Effector CD4-positive, alpha-beta T cell (primary cell): ENCODE measurements at places on chromosomes 4 and X.

GRCh38 chr4:59966758-59967157 lies 1233.4 kb upstream of the ADGRL3 start:
- DNase-seq, result no peak

- no peak for DNase-seq
Measured at GRCh38 chr4:185346975-185347601, 48.6 kb downstream of the LRP2BP start.

DNA sequence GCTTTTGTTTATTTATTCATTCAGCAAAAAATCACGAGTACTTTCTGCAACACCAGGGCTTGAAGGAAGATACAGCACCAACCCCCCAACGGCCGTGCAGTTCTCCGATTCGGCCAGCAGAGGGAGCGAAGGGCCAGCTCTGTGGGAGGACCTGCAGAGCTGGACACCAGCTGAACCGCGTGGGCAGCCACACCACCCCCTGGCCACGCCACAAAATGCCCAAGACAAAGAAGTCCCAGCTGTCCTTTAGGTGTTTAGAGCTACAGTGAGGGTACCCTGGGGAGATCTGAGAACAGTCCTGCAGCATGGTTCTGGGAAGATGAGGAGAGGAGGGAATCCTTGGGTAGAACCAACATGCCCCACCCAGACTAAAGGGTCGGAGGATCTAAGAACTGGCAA lies 83.1 kb downstream of the RELL1 start:
- DNase-seq, result peak; percentile 62

DNA sequence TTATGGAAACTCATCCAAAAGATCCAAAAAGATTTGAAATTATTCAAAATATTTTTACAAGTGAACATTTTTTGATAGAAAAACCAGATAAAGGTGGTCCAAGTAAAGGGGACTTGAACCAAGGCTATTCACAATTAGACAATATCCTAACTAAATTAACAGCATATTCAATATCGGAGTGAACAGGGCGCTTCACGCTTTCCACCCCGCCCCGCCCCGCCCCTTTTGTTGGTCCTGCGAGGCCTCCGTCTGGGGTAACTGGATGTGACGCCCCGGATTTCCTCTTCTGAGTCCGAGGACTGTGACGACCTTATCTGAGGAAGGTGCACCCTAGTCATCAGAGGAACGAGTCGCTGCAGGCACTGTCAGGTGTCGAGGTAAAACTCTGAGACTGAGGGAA lies at the start of gene MAGEB16:
MAGEB16 (plus strand) TSS at position 301 of the 400 bp plus-strand sequence. CDS start 3,855 bp downstream, outside the sequence.
- no peak for DNase-seq

- DNase-seq, result no peak
Measured at GRCh38 chrX:63281465-63281864, 69.7 kb downstream of the SPIN4 start.

DNA sequence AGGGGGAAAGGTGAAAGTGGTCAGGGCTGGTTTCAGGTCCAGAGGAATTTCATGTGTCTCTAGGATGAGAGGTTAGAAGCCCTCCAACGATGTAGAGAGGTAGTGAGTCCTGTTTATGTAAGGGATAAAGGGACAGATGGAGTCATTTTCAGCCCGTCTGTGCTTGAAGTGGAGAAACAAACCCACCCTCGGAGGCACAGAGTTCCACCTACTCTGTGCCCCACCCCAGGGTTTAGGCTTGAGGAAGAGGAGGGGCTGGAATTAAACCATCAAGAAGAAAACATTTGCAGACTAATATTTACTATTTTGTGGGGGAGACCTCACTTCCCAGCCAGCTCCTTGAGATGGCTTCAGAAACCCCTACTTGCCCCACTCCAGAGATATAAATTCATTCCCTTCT lies 868 bp upstream of the GNL3L start:
- no peak for DNase-seq

DNA sequence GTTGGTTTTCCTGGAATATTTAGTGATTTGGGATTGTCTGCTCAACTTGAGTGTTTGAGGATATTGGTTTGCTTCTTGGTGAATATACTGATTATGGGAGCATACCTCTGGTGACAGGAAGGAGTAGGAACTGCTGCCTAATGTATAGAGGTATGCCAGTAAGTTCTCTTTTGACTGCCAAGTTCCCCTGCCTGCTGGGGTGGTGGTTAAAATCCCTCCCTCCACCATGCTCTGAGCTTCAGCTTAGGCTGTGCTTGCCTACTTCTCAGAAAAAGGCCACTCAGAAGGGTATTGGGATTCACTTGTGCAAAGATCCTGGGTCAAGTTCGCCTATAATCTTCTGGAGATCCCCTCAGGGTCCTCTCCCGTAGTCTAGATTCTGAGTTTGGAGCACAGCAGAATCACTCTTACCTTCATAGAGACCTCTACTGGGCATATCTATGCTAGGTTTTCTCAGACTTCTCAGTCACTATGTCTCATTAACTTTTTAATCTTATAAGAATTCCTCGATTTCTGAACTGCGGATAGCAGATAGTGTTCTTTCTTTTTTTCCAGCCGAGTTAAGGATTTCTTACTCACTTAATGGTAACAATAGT lies 44.7 kb upstream of the DCK start:
- DNase-seq, result no peak

DNA sequence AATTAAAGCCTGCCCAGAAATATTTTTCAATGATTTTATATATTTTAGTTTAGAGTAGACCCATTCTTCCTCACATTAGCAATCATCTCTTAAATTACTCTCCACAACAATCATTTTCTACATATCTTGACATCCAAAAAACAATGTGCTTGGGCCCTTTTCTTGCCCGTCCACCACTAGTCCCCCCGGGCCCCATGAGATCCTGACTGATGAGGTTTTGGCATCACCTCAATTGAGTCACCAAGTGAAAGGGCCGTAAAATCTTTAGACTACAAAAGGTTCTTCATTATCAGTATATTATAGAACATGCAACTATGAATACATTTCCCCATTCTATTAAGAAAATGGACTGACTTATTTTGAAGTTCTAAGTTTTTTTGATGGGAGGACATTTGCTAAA lies 4.0 kb upstream of the CDKL2 start:
- no peak for DNase-seq

DNA sequence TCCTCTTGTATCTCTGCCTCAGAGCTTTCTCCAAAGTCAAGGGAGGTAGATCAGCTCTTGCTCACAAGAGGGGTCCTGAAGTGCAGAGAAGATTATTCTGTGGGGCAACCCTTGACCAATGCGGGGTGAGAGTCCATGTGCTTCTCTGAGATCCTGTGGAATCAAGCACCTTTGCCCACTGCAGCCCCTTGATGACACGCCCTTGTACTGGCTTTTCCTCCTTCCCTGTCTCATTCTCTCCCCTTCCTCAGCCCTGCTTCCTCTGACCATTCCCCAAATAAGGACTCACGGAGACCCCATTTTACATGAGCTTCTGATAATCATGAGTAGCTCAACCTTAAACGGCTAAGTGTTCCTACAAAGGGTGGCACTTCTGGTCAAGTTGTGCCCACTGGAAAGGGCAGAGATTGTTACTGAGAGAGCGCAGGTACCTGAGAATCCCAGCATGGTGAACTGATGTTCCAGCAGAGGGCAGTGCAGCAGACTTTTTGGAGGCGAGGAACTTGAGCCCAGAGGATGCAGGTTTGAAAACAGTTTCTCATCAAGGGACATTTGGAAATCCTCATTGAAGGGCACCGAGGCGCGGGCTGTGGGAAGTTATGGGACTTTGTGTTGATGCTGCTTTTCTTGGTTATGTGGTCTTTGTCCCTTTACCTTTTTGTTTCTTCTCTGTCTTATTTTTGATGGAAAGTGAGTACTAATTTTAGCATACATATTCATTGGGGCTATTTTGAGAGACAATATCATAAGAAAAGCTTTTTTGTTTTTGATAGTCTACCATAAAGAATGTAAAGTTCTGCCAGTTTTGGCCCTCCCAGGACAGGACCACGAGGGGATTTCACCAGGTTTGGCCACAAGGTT lies 201.3 kb downstream of the RBM46 start:
- DNase-seq, result peak; percentile 8

GRCh38 chr4:15515106-15515505 lies 45.4 kb downstream of the CC2D2A start:
- no peak for DNase-seq

- DNase-seq, result no peak
Measured at GRCh38 chr4:14887842-14888433, 114.3 kb upstream of the CPEB2 start.

- no peak for DNase-seq
Measured at GRCh38 chr4:41160012-41160789, 54.1 kb downstream of the APBB2 start.

GRCh38 chr4:156705311-156705710 lies 266.3 kb downstream of the PDGFC start:
- DNase-seq, result no peak

DNA sequence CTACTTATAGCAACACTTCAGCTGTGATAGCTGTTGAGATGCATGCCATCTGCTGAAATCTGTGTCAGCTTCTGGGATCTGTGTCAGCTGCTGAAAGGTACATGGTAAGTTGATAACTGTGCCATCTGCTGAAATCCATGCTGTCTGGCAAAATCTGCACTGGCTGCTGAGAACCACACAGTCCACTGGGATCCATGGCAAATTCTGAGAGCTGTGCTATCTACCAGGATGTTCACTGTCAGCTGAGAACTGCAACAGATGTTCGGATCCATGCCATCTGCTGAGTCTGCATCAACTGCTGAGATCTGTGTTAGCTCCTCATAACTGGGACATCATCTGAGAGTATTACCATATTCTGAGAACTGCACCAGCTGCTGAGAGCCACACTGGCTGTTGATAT lies 430.5 kb upstream of the POU3F4 start:
- DNase-seq, result no peak

- no peak for DNase-seq
Measured at GRCh38 chrX:17547658-17548057, 172.7 kb downstream of the NHS start.

GRCh38 chr4:118221227-118221800 lies 131.5 kb downstream of the PRSS12 start:
- DNase-seq, result no peak

GRCh38 chr4:139892973-139893736 lies 227.5 kb downstream of the MGST2 start:
- DNase-seq, result no peak

DNA sequence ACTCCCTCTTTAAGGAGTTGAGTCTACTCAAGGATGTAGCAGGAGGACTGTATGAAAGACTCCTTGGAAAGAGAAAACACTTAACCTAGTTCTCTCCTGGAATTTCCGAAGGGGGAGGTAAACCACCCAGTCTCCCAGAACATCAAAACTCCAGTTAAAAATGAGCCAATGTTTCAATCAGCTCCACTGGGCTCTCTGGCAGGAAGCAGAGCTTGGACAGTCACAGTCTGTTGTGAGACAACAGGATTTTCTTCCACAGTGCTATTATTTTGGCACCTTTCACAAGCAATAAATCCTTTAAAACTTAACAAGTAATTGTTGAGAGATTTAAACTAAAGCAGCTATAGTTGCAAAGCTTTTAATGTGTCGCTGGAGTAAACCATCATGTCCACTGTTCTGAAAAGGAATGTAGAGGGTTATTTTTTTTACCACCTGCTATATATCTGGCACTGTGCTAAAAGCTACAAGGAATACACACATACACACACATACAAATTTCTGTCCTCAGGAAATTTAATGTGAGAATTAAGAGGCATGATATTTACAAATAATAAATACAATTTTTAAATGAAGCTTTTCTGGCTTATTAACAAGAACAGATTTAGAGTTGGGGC lies 229.2 kb upstream of the INTU start:
- DNase-seq, result no peak

DNA sequence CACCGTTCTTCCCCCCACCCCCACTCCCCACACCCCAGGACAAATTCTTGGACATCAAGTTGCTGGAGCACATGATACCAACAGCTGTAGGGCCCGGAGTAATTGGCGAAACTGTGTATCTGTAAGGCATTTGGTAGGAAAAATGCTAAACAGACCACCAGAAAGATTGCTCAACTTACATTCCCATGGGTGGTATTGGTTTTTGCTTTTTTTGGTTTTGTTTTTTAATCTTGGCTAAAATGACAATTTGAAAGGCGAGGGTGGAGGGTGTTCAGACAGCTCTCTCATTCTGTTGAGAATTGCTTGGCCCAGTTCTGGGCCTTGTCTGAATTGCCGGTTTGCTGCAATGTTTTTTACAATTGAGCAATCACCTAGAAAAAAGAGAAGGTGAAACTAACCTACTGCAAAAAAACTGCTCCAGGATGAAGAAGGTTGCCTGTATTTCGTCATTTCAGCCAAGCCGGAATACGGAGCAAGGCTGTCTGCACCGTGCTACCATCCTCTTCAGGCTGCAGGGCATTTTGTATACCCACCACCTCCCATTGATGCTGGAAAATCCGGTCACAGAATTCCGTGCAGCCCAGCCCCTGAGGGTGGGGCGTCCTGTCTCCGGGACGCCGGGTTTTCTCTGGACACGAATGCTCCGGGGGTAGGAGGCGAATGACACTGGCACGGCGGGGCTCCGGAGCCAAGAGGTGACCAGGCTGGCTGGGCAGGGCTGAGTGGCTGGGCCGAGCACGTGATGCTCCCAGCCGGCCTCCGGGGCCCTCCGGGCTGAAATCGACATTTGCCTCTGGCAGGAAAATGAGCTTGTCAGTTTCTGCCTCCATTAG lies at the start of gene CLCN4:
CLCN4 (plus strand) TSS at position 777 of the 833 bp plus-strand sequence. CDS start 28,058 bp downstream, outside the sequence.
- no peak for DNase-seq

GRCh38 chr4:7553280-7553679 lies 118.5 kb upstream of the PSAPL1 start:
- no peak for DNase-seq

DNA sequence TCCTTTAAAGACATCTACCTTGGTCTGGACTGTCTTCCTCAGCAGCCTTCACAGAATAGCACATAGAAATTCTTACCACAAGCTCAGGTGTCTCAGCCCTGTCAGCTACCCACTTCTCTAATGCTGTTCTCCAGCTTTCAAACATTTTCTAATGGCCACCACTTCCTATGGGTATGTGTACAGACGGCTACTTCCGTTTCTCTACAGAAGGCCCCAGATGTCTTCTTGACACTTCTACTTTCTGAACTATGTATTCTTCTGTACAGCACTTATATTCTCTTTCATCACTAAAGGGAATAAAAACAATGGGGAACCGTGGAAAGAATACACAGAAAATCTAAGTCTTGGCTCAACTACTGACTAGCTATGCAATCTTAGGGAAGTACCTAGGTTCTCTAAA lies 13.3 kb downstream of the OPHN1 start:
- no peak for DNase-seq

DNA sequence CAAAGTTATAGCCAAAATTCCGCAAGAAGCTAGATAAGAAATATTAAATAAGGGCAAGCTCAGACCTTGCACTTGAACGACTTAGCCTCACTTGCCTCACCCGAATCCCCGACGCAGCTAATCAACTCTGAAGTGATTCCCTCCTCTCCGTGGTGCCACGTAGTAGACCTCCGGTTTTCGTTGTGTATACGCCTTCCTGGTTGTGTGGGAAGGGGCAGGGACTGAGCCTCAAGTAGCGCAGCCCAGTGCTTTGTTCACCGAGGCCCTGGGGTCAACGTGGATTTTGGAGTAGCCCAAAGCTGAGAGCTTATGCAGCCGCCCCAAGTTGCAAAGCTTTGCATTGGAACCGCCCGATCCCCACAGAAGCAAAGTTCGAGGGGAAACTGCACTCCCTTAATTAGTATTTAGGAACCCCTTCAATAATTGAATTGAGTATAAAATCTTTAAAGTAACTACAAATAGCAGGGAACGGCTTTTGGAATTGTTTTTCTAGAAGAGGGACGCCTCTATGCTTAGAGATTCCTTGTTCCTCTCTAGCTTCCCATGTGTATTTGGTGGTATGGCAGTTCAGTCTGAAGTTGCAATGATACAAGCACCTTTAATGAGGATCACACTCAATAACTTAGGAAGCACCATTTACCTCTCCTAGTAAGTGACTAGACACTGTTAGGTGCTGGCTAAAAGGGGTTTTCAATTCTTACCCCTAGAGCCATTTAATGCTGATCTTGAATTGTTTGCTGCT lies 55.7 kb downstream of the LINC00632 start:
- no peak for DNase-seq
